ENCODE measurements at places on chromosomes 7 and 10.

DNA sequence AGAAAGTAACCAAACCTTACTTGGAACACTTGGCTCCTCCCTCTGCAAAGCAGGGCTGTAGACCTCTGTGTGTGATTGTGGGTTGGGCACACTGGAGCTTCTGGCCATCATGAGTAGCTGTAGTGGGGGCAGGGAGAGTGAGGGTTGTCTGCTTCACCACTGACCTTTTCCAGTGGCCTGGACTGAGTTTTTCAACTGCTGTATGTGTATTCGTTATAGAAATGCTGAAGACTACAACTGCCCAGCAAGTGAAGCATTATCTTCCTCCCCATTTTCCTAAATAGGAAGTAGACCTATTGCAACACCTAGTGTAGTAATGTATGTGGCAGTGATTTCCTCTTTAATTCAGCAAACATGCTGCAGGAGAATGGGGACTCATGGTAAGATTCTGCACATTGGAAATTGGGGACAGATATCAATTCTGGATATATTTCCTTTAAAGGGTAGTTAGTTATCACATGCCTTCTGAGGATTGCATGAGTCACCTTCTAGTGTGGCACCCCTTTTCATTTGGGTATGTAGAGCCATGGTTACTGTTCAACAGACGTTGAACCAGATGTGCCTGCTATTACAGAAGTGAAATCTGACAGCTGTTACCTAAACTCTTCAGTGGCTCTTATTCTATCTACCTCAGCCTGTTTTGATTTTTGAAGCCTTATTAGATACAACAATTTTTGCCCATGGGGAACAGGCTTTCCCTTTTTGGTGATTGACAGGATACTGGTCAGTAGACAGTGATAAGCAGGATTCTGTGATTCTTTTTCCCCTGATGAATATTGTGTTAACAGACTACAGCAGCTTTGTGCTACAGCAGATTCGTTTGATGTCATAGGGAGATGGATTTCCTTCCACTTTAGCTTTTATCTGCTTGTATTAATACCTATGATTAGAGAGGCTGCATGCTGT, 130.9 kb downstream of the SND1 start:
- DNase-seq = no peak

- DNase-seq = no peak
Observed at GRCh38 chr7:100173806-100174495, 3.2 kb downstream of the GPC2 start.

GRCh38 chr10:129033340-129033739, 433.7 kb upstream of the MGMT start:
- DNase-seq = no peak

GRCh38 chr10:95434583-95434982, 126.6 kb downstream of the SORBS1 start:
- DNase-seq = no peak

DNA sequence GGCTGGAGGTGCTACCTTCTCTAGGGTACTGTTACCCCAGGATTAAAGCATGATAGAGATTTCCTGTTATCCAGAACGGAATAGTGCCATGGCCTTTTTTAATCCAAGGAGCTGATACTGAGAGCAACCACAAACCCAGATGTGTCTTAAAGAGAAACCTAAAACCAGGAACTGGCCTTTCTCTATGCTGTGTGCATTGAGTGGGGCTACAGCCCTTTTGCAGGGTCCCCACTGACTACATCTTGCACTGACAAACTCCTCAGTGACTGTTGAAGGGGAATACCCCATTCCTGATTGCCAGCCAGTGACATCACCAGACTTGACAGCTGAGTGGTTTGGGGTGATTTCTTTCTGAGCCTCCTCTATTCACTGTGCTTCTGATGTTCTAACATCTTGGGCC, 81.9 kb upstream of the CAPZA2 start:
- no peak for DNase-seq

- DNase-seq = no peak
Observed at GRCh38 chr10:111076191-111076681, 593 bp upstream of the ADRA2A start.

DNA sequence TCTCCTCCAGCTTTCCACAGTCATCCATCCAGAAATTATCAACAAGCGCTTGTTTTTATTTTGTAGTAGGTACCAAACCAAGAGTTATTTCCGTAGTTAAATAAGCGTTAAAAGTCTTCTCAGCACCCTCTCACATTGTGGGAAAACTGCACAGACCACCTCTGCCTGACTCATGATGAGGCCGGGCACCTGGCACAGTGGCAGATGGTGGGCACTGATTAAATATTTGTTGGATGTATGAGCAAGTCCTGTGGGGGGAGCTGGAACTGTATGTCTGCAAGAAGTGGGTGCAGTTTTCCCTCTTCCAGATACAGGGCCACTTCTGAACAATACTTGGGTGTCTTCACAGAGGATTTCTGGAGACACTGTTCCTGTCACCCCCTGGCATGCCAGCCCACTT, 5.3 kb upstream of the REPIN1 start:
- DNase-seq = no peak

DNA sequence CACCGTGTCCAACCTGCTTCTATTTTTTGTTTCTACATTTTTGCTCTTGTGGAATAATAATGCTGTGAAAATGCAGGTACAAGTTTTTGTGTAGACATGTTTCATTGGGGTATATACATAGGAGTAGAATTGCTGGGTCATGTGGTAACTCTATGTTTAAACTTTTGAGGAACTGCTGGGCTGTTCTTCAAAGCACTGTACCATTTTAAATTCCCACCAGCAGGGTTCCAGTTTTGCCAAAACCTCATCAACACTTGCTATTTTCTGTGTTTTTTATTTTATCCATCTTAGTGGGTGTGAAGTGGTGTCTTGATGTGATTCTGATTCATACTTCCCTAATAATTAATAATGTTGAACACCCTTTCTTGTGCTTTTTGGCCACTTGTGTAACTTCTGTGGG, 138.6 kb downstream of the RGS10 start:
- no peak for DNase-seq

DNA sequence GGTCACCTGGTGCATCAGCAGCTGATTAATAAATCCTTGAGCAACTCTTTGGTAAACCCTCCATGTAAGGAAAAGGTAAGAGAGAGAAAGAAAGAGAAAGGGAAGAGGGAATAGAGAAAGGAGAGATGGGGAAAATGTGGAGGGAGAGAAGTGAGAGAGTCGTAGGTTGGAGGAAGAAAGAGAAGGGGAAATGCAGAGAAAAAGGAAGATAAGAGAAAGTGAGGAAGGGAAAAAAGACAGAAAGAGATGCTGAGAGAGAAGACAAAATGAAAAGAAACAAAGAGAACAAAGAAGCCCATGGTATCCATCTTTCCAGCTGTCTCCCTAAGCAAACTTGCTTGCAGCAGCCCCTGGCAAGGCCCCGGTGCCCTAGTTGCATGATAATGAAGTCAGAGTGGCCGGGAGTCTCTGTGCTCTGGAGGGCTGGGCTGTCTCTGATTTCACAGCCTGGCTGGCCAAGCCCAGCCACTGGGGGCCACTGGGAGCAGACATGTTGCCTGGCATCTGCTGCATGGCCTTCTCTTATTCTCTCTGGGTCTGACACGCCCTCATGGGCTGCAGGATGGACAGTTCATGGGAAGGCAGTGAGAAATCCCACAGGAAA, 48.4 kb downstream of the PRR15 start:
- no peak for DNase-seq
